HAP-1 (cell line): ENCODE measurements at places on chromosomes 4 and X.

GRCh38 chr4:168831585-168831918, 178.5 kb downstream of the CBR4 start:
- peak; percentile 24 for DNase-seq

GRCh38 chr4:5361968-5362367, 310.7 kb downstream of the STK32B start:
- peak; percentile 29 for DNase-seq

DNA sequence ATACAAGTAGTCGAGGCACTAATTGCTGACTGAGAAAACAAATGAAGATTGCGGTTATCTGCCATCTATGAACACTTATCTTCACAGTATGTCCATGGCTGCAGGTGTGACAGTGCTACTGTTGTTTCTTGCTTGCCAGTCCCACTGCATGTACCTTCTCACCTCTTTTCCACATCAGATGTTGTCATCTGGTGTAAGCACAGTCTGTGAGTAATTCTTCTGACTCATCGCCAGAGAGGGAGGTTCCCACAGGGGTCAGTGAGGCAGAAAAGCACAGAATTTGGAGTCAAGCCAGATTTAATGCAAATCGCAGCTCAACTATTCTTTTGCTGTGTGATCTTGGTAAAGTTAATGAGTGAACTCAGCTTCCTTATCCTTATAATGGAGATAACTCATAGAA, 144.4 kb downstream of the GLRA2 start:
- no peak for DNase-seq

GRCh38 chrX:34634349-34634748, 22.7 kb downstream of the TMEM47 start:
- no peak for DNase-seq

DNA sequence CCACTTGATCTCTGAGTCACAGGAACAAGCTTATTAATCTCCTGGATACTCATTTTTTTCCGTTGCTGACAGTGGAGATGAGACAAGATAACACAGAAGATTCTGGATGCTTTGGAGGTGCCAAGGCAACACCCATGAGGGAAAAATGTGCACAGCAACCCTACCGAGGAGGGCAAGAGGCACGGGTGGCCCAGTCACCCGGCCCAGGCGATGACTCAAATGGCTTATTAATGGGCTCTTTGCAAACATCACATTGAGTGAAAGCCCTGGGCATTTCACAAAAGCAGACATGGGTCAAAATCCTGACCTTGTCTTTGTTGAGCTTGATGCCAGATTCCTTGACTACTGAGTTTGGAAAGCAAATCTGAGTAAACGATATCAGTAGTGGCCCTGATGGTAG, 315.1 kb downstream of the STK32B start:
- no peak for DNase-seq

GRCh38 chrX:18575744-18576143, 96.2 kb downstream of the RS1 start:
- DNase-seq, result no peak

DNA sequence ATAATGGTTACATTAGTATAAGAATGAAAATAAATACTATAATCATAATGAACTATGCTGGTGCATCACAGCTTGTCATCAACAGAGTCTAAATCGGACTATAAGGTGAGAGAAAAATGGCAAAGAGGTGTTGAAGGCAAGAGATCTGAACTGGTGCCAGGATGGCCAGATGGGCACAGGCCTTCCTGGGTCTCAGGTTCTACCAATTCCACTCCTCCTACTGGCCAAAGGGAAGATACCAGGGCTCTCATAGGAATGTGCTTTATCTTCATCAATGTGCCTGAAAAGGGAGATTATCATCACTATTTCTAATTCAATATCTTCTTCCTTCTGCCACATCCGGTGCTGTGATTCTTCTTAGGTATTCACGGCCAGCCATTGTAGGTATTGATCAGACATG, 107.6 kb downstream of the GASK1B start:
- no peak for DNase-seq

GRCh38 chrX:38726612-38727011, 74.6 kb upstream of the MID1IP1 start:
- no peak for DNase-seq

GRCh38 chr4:111639876-111640275, 505.4 kb upstream of the FAM241A start:
- DNase-seq, result no peak

DNA sequence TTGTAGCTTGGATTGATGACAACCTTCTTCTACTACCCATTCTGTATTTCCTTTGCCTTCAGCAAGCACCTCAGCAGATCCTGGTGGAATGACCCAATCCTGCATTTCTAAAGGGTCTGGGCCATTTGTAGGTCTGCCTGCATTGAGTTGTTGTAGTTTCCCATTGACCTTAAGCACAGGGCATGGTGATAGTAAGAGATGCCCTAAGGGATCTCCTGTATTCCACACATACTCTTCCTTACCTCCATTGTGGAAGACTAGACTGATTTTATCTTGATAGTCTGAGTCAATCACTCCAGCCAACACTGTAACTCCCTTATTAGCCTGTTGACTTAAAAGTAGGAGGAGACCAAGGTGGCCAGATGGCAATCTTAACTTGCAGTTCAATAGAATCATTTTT, 184.5 kb downstream of the GRIA2 start:
- DNase-seq, result no peak

DNA sequence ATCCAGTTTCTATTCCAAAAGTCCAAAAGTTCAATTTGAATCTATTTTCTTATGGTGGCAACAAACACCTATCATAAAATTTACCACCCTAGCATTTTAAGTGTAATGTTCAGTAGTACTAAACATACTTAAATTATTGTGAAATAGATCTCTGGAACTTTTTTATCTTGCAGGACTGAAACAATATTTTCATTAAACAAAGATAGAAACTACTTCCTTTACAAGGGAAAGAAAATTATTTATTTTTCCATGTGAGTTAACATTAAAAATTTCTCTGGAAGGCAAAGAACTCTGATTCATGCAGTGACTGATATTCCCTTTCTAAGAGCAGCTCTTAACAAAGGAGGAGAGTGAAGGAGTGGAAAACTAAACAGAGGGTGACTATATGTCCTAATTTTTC, 40.2 kb downstream of the ADH7 start:
- DNase-seq, result no peak

GRCh38 chr4:96912716-96913115, 1072.8 kb downstream of the PDHA2 start:
- DNase-seq, result no peak

DNA sequence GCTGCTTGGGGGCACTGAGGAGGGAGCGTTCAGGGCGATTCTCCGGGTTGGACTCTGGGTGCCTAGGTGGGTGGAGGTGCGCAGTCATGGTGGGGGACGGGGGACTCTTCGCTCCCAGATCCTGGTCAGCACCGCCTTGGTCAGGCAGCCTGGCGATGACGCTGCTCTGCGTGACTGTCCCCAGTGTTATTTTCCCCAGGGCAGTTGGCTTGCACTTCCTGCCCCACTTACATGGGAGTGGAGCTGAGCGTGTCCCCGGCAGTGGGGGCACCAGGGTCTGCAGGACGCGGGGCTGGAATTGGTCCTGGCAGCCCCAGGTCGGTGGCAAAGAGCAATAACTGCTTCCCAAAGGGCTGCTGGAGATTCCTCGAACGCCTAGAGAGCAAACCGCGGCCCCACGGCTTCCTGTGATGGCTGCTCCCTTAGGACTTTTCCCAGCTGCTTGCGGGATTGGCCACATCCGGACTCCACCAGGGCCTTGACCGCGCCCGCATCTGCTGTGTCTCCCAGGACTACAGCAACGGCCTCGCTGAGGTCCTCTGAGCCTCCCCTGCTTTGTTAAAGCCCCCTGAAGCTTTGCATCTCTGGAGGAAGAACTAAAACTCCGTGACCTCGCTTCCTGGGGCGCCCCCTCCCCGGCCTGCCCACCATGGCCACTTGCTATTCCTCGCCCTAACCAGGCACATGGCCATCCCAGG, 35.3 kb upstream of the GPR78 start:
- DNase-seq, result no peak

DNA sequence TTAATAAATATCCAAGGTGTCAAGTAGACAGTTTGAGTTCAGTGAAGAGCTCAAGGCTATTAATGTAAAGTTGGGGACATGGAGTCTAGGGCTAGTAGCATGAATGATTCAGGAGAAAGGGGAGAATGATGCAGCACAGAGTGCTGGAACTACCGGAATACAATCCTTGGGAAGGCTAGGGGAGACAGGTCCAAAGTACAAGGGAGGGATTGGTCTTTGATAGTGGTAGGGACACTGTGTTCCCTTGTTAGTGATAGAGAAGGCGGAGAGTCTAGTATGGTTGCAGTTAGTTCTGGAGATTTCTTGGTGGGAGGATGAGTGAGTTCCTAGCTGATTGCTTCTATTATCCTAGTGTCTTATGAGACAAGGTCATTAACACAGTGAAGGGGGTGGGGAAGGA, 8.7 kb downstream of the GCNA start:
- DNase-seq, result no peak
